Articular chondrocyte of knee joint (primary cell): ENCODE measurements at places on chromosomes 3 and 15. TPM values are rescaled to one million over a fixed set of nuclear protein-coding genes. Genes with fewer than 3 reads are reported as not detected.

ISLR2 gene
- total RNA-seq = not detected in 2 replicates

CLSTN2 gene
- 0.78 and 11.3 TPM in 2 replicates for total RNA-seq

SCAANT1 gene
- total RNA-seq = not detected in 2 replicates

FAM227B gene
- 6.1 and 7.0 TPM in 2 replicates for total RNA-seq

PRSS50 gene
- under 0.01 TPM in 1 of 2 replicates, not detected in the other for total RNA-seq

TGM4 gene
- total RNA-seq = not detected in 2 replicates

TEX9 gene
- total RNA-seq = 10.8 and 13.5 TPM in 2 replicates

ENTPD3 gene
- total RNA-seq = 1.4 and 1.7 TPM in 2 replicates

GXYLT2 gene
- 49.0 and 51.0 TPM in 2 replicates for total RNA-seq

HYKK gene
- total RNA-seq = 4.7 and 6.7 TPM in 2 replicates

CPLX3 gene
- not detected in 2 replicates for total RNA-seq
